ENCODE measurements at places on chromosomes 4 and X.

DNA sequence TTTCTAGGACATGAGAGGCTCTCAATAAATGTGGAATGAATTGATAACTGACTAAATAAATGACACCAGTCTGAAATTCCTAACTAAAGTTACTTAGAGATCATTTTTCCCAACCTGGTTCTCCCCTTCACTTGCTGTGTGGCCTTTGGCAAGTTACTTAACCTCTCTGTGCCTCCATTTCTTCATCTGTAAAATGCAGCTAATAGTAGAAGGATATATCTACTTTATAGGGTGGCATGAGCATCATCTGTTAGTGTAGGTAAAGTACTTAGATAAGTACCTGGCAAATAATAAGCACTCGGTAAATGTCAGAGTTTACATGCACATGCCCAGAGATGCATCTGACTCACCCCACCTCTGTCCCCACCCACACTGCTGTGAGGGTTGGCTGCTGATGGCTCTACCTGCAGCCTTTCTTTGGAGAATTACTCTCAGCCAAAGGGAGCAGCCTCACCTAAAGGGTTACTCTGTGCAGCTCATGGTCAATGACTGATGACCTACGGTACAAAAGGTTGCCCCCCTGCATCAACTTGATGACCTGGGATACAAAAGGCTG is 139.3 kb downstream of the CHIC2 start:
- DNase-seq, result no peak

DNA sequence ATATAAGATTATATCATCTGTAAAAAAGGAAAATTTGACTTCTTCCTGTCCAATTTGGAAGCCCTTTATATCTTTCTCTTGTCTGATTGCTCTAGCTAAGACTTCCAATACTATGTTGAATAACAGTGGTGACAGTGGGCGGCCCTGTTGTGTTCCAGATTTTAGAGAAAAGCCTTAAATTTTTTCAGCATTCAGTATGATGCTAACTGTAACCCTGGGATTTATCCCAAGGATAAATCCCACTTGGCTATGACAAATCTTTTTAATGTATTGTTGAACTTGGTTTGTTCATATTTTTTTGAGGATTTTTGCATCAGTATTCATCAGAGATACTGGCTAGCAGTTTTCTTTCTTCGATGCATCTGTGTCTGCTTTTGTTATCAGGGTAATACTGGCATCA is 217.2 kb upstream of the ARSJ start:
- no peak for DNase-seq

- peak; percentile 69 for DNase-seq
Measured at GRCh38 chr4:176277162-176277904, 8.3 kb upstream of the ASB5 start.

- no peak for DNase-seq
Measured at GRCh38 chr4:146059865-146060264, 115.7 kb upstream of the LSM6 start.

DNA sequence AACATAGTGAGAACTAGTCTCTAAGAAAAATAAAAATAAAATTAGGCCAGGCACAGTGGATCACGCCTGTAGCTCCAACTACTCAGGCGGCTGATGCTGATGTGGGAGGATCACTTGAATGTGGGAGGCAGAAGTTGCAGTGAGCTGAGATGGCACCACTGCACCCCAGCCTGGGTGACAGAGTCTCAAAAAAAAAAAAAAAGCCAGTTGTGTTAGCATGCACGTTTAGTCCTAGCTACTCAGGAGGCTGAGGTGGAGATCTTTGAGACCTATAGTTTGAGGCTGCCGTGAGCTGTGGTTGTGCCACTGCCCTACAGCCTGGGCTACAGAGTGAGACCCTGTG is 2.5 kb downstream of the DCK start:
- DNase-seq, result no peak

DNA sequence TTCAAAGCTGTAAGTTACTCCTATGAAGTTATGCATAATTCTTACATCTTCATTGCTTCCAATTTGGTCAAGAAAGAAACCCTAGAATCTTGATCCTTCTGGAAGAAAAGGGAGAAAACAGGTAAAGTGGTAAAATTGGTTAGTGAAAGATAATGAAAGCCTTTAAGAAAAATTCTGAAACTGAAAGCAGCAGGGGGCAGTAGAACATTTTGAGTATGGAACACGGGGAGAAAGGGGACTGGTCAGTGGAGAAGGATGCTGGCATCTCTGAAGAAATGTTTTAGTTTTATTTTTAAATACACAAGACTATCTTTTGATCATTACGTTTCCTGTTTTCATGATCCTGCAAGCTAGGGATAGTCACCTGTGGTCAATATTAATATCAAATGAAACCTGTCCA is 54.3 kb downstream of the SLIT2 start:
- no peak for DNase-seq

DNA sequence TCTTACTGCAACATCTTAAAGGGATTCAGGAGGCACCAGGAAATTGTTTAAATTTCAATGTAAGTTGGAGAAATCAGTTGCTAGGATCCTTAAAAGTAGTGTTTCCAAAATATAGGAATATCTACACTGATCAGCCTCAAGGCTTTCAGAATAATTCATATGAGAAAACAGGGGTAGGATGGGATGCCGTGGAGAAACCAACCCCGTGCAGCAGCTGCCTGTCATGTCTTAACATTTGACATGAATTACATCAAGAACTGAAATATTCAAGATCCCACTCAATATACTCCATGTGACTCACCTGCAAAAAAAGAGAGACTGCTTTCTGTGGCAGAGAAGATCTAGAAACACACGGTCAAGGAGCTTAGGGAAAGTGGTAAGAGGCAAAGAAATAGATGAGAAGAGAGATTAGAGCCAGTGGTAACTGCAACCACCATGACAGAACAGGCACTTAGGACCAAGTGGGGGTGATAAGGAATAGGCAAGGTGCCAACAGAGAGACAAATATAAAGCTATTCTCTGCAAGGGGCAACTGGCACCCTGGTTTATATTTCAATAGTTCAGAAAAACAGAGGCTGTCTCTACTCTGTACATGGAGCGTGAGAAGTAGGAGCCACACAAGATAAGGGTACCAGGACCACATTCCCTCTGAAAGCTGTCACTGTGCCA is 64.0 kb downstream of the SLC39A8 start:
- DNase-seq, result no peak

DNA sequence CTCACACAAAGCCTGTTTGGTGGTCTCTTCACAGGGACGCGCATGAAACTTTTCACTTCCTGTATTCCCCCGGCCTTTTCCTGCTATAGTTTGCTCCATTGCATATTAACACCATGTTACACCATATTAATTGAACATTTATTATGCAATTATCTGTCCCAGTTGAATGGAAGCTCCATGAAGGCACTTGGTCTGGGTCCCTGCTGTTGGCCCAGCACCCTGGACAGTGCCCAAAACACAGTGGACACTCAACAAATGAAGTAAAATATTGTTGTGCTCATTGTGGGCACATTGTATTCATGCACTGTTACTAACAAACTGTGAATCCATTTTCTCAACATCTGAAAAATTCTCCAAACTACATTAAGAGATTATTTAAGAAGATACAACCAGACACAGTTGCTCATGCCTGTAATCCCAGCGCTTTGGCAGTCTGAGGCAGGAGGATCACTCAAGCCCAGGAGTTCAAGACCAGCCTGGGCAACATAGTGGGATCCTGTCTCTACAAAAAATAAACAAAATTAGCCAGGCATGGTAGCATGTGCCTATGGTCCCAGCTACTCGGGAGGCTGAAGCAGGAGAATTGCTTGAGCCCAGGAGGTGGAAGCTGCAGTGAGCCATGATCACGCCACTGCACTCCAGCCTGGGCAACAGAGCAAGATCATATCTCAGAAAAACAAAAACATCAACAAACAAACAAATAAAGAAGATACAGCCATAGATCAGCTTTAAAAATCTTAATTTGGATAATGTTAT is 292.7 kb upstream of the TENM3 start:
- no peak for DNase-seq

DNA sequence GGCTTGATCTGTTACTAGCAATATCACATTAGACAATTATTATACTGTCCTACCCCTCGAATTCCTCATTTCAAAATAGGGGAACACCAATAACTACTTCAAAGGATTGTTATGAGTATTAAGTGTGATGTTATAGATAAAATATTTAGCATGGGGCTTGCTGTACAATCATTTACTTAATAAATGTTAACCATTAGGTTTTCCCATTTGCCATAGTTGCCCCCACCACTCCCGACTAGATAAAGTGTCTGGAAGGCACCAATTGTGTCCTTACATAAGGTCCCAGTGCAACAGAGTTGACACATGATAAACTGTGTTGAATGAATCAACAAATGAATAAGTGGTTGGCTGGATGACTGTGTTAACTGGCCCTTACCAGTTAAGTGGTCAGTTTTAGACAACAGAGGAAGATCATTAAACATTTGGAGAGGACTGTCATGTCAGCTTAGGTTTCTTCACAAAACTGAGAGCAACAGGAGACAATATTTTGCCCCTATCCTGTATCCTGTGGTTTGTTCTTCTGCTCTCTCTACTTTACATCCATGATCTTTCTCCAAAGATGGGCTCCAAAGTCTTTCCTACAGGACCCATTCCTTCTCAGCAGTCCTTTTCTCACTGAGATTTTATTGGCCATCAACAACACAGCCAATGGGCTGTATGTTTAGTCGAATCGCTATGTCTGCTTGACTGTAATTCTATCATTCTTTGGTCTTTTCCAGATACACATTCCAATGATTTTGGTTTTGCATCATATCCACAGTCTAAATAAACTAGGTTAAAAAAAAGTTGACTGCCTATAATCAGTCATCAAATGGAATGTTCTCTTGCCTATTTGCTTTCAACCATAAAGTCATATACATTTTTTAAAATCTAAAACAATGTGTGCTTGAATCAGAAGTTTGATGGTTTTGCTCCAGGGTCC is 74.4 kb downstream of the RNF150 start:
- no peak for DNase-seq

DNA sequence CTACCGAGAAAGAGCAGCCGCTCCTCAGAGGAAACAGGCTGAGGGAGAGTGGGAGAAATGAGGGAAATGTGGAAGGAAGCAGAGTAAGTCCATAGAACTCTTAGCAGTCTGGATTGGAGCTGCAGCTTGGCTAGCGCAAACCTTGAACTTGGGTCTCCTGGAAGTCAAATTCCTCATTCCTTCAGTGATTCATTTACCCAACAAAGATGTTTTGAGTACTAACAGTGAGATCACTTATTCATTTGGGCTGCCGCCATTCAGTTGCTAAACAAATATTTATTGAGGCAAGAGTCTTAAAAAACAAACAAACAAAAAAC is 51.5 kb downstream of the SEL1L3 start:
- no peak for DNase-seq

DNA sequence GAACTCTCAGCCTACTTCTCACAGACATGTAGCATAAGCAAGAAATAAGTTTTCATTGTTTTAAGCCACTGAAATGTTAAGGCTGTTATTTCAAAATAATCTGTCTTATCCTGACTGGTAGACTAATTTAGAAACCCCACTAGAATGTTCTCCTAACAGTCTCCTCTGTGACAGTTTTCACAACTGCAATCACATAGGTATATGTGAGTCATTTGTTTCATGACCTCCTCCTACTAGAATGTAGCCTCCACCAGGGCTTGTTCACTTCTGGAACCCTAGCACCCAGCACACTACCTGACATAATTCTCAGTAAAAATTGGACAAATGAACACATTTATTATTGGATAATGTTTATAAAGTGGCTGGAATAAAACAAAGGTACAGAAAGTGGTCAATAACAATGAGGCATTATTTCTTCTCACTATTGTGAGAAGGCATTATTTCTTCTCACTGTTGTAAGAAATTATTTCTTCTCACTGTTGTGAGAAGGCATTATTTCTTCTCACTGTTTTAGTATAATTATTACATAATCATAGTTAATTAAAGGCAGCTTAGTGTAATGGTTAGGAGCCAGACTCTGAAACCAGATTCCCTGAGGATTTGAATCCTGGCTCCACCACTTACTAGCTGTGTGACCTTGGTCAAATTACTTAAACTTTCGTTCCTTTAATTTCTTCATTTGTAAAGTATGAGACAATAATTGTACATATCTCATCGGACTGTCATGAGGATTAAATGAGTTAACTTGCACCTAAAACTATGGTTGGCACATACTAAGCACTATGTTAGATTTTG is 251.5 kb downstream of the RASL11B start:
- no peak for DNase-seq

- no peak for DNase-seq
Measured at GRCh38 chr4:55549888-55550287, 3.2 kb upstream of the CLOCK start.

DNA sequence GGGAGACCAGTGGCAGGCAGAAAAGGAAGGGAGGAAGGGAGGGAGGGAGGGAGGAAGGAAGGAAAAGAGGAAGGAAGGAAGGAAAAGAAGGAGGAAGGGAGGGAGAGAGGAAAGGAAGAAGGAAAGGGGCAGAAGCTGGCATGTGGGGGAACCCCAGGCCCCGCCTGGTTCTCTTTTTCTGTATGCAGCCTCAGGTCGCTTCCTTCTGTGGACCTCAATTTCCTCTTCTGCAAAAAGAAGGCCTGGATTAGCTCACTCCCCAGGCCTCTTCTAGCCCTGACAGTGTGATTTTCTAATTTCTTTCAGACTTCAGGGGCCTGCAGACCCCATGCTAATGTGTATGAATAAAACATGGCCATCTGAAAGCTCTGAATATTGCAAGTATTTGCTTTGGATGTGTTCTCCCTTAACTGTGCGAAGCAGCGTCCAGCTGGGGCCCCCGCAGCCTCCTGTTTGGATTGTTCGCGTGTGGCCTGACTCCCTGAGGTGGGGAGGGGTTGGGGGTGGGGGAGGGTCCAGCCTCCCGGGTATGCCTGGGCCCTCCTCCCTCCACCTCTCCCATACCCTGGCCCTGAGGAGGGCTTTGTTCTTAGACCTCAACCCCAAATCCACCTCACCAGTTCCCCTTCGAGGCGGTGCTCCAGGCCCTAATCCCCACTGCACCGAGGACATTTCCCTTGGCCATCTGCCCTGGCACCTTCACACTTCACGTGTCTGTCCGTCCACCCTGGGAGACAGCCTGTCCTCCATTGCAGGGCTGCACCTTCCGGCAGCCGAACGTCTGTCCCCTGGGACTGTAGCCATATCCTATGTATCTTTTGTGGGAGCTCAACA is 199.9 kb upstream of the ATP6AP2 start:
- DNase-seq, result no peak

- DNase-seq, result peak; percentile 76
Measured at GRCh38 chrX:50204364-50204899, at the start of gene CCNB3. Gene CCNB3, plus strand, starts transcription at chrX:50204765. Its CDS starts 80,399 bp downstream, at chrX:50285164.

GRCh38 chr4:44760142-44760898 is 34.0 kb upstream of the GNPDA2 start:
- peak; percentile 7 for DNase-seq

- DNase-seq, result no peak
Measured at GRCh38 chrX:34778916-34779315, 121.8 kb upstream of the TMEM47 start.

DNA sequence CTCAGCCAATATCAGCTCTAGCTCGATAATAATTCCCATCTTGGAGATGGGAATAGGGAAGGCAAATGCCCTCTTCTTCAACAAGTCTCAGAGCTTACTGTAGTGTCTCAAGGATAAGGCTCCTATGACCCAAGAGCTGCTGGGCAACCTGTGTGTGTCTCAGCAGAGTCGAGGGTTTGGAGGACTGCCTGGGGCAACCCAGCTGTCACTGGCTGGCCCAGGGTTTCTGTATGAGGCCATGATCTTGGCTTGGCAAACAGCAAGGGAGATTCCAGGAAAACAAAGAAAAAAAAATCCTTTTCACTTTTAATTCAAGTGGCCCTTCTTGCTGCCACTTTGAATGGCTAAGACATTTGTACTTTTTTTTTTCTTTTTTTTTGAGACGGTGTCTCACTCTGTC is 34.4 kb downstream of the TMSB4X start:
- DNase-seq, result peak; percentile 69
